ENCODE measurements at places on chromosomes 3 and 15. TPM values are rescaled to one million over a fixed set of nuclear protein-coding genes. Genes with fewer than 3 reads are reported as not detected.

- DNase-seq, result no peak
These were observed 287.8 kb upstream of the UMPS start for GRCh38 chr3:124442463-124442862.

DNA sequence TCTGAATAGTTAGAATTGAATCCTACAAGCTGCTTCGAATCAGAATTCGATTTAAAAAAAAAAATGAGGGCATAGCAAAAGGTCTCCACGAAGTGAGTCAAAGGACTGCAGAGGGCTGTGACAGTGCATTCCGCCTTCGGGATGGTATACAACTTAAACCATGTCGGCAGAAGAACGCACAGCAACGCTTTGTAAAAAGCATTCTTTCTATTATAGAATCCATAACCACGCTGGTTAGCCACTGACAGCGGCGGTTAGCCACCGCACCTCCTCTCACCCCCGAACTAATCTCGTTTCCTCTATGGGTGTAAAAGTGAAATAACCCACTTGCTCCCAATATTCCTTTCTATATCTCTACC is 664 bp upstream of the PIK3CA start:
- no peak for DNase-seq

- no peak for DNase-seq
These were observed 4.7 kb upstream of the COPB2 start for GRCh38 chr3:139394116-139394515.

- DNase-seq, result no peak
These were observed 75.1 kb downstream of the TRAK1 start for GRCh38 chr3:42166214-42166613.

GRCh38 chr3:99954914-99955644 is 137.4 kb downstream of the CMSS1 start:
- no peak for DNase-seq

DNA sequence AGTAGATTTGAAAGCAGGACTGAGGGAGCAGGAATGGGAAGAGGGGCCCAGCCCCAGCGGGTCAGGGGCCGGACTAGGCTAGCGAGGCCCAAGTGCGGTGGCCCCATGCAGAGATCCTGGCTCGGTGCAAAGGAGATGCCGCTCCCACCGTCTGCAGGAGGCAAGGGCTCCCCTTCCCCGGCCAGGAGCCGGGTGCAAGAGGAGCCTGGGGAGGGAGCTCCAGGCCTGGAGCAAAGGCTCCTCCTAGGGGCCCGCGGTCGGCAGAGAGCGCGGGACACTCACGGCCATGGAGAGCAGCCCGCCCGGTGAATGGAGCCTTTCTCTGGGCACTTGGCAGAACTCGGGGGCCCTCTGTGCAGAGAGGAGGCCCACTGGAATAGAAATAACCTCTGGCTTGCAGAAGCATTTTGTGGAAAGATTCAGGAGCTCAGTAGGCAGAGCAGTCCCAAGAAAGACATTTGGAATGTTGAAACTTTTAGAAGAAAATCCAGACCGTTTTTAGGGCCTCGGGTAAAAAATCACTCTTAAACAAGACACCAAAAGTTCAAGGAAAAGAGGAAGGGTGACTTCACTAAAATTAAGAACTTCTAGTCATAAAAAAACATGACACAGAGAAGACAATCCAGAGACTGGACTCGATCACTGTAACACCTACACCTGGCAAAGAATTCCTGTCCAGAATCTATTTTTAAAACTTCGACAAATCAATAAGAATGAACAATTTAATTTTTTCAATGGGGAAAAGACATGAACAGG is 43.0 kb upstream of the USP3 start:
- DNase-seq, result no peak

GRCh38 chr15:74400313-74400860 is 32.9 kb upstream of the CYP11A1 start:
- DNase-seq, result no peak

DNA sequence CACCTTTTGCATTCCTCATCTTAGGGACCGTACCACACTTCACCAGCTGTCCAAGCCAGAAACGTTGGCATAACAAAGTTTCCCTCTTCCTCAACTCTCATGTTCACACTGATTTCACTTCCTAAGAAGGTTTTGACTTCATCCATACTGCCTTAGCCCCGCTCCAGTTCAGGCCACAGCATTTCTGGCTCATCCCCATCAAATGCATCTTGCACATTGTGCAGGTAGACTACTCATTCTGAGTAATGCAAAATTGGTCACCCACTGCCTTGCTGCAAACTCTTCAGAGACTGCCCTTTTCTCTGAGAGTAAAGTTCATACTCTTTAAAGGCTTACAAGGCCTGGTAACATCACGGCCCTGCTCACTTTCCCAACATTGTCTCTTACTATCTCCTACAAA is 8.8 kb downstream of the NUSAP1 start:
- DNase-seq, result no peak

GRCh38 chr15:92958105-92958504 is 58.0 kb downstream of the CHD2 start:
- DNase-seq, result no peak

- no peak for DNase-seq
These were observed 30.6 kb downstream of the LDHAL6B start for GRCh38 chr15:59237119-59237855.

The ALDH1L1 gene
- not detected for total RNA-seq

The CLDN18 gene
- not detected for total RNA-seq

The WDR93 gene
- 0.05 TPM for total RNA-seq

The CALML4 gene
- total RNA-seq, result 1.1 TPM

The CISH gene
- not detected for total RNA-seq

The SLC27A2 gene
- total RNA-seq, result 0.13 TPM

Data from SJSA1 (cell line).